ENCODE measurements at places on chromosomes 3 and 15.
A peak's percentile ranks its signal among the peaks of the same experiment; 100 is the strongest.

DNA sequence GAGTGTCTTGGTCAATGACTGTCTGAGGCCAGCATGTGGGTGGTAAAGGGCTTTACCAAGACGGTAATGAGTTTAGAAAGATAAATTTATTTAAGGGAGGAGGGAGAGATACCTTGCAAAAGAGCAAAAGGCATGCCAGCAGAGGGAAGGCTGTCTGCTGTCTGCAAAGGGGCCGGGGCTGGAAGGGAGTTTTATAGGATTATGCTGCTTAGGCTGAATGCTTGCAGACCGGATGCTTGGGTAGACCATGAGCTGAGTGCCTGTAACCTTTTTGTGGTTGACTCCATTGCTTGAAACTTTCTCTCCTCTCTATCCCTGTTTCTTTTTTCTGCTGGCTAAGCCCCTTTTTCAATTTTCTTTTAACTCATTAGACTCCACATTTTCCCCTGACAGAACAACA, 1543.0 kb downstream of the OTOL1 start:
- DNase-seq: no peak

DNA sequence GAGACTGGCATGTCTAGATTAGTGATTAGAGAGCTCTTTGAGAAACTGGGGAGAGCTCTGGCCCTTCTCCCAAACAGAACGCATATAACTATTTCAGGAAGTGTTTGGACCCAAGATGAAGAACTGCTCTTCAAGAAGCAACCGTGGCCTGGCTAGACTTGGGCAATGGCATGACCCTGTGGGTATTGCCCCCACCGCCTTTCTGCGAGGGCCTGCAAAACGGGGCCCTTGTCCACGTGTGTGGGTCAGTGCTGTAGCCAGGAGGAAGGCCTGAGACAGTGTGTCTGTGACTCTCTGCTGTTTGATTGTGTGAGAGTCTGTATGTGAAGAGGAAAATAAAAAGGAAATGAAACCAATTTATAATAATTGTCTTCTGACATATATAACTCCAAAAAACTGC, 42.5 kb downstream of the EEFSEC start:
- no peak for DNase-seq

- DNase-seq: no peak
Measured at GRCh38 chr3:186920796-186921195, 9.5 kb upstream of the ST6GAL1 start.

DNA sequence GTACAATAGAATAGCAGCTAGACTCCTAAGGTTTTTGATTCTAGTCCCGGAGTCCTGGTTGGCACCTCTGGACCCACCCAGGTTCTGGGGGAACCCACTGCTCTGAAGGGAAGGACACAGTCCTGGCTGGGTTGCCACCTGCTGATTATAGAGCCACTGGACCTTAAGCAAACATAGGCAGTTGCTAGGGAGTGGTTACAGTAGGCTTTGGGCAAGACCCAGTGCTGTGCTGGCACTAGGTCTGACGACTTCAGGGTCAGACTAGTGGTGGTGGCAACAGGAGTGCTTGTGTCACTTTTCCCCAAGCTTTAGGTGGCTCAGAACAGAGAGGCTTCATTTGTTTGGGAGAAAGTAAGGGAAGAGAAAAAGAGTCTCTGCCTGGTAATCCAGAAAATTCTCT, 109.8 kb upstream of the C3orf80 start:
- DNase-seq: no peak

DNA sequence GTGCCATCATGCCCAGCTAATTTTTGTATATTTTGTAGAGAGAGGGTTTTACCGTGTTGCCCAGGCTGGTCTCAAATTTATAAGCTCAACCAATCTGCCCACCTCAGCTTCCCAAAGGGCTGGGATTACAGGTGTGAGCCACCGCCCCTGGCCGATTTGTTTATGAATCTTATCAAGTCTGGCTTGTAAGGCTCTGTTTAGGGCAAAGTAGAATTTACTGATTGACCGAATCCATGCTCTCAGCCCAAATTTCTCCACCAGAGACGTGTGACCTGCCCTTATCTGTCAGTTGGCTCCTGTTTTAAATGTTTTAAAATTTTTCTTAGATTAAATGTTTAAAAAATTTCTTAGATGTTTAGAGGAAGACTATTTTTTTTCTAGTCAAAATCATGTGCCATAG, 19.5 kb downstream of the RAD54L2 start:
- DNase-seq: no peak

DNA sequence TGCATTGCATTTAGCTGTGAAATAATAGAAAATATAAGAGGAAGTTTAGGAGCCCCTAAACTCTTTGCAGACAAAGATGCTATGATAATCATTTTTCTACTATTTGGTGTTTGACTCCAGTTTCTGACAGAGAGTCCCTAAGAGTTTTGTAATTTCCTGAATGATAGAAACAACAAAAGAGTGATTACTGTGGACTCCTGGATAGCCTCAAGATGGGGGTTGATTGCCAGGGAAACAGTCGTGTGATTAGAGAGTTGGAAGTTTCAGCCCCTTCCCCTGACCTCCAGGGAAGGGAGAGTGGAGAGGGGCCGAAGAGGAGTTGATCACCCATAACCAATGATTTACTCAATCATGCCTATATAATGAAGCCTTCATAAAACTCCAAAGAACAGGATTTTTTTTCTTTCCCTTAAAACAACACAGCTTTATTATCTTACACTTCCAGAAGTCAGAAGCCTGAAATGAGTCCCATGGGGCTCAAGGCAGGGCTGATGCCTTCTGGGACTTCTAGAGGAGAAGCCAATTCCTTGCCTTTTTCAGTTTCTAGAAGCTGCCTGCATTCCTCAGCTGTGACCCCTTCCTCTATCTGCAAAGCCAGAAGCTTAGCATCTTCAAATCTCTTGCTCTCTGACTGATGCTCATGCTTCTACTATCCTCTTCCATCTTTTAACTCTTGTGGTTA, 292.3 kb upstream of the ZPLD1 start:
- no peak for DNase-seq

DNA sequence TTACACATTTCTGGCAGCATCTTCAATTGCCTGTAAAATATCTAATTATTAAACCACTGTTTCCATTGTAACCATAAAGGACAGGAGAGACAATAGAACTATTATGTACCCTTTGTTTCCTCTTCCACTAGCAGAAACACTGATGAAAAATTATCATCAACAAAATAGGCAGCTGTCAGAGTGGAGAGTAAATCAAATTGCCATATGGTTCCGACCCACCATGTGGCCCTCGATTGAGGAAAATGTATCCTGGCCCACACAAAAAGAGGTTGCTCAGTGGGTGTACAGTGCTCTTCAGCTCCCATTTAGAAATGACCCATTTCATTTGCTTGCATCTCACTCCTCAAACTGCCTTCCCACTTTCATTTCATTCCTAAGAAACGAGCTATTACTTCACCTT, 570.6 kb upstream of the UBE2E2 start:
- no peak for DNase-seq

- peak; percentile 75 for DNase-seq
Measured at GRCh38 chr3:17179381-17180205, 294.8 kb downstream of the PLCL2 start.

DNA sequence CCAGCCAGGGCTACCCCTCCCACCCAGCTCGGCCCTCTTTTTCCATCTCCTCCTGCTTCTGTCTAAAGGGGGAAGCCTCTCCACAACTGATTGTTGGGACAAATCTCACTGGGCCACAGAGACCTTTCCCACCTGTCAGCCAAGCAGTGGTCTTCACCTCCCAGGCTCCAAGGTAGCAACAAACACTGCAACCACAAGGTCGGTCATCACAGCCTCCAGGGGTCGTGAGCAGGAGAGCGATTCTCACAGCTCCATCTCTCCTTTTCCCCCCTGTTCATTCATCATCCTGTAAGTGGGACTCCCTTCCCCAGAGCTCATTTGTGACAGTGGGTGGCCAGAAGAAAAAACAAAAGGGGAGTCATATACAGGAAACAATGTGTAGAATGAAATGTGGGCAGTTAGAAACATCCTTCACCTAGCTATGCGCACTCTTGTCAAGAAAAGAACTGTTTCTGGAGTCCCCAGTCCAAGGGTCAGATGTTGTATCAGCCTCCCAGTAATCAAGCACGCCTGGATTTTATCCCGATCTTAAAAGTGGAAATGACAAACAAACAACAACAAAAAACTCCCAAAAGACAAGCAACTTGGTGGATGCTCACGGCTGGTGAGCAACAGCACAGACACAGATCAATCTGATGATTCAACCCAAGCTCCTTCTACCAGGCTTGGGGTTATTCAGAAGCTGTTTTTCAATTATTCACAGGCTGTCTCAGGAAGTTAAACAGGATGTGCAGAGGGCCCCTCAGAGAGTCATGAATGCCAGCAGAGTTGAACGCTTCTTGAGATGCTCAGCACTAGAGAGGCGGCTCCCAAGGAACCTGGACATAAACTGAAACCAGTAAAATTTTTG, 22.4 kb downstream of the LYZL4 start:
- DNase-seq: peak; percentile 61

- no peak for DNase-seq
Measured at GRCh38 chr3:187705164-187705563, 2.8 kb upstream of the RTP2 start.

- DNase-seq: no peak
Measured at GRCh38 chr3:179973931-179974361, 62.8 kb downstream of the PEX5L start.

- peak; percentile 30 for DNase-seq
Measured at GRCh38 chr15:92394309-92395097, 822 bp downstream of the ST8SIA2 start.

DNA sequence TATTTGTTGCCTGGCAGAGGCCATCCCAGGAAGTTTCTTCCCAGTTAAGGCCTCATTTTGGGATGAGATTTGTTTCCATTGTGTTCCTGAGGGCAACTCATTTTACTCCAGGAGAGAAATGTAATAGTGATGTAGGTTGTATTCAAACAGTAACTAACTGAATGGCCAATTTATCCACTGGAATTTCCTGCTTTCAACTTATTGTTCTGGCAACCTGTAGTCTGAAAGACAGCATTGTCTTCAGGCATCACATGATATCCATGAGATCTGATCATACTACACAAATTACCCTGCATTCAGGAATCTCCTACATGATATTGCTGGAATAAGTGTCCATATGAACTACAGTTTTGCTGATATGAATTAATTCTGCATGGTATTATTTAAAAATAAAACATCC, 79.5 kb upstream of the FGF7 start:
- no peak for DNase-seq

DNA sequence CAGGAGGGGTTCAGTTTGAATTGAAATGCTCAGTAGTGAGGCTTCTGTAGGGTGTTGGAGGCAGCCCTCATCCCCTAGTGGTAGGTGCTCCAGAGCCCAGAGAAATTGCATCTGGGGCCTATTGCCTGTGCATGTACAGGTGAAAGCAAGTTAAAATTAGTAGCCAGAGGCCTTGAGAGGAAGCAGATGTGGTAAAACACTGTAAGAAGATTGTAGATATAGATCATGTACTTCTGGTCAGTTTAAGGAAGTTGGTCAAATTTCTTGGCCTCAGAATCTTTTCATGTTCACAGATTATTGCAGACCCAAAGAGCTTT, 34.6 kb downstream of the IGSF10 start:
- no peak for DNase-seq

- DNase-seq: peak; percentile 32
Measured at GRCh38 chr3:115359536-115359935, 212.4 kb upstream of the ZBTB20 start.

- DNase-seq: no peak
Measured at GRCh38 chr3:151638555-151639417, 94.9 kb upstream of the AADACL2 start.

DNA sequence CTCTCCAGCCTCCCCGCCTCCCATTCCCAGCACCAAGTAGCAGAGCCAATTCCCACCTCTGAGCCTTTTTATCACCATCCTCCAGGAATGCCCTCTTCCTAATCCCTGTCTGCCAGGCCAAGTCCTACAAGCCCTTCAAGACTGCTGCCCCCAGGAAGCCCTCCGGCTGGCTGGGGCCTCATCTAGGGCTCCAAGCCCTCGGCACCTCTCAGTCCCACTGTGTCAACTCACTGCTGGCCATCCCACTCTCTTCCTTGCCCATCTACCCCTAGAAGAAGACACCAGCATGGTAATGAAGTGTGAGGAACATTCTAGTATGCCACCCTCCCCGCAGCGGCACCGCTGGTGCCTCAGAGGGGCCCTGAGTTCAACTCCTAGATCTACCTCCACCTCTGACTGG, 10.0 kb upstream of the GRIP2 start:
- DNase-seq: no peak

DNA sequence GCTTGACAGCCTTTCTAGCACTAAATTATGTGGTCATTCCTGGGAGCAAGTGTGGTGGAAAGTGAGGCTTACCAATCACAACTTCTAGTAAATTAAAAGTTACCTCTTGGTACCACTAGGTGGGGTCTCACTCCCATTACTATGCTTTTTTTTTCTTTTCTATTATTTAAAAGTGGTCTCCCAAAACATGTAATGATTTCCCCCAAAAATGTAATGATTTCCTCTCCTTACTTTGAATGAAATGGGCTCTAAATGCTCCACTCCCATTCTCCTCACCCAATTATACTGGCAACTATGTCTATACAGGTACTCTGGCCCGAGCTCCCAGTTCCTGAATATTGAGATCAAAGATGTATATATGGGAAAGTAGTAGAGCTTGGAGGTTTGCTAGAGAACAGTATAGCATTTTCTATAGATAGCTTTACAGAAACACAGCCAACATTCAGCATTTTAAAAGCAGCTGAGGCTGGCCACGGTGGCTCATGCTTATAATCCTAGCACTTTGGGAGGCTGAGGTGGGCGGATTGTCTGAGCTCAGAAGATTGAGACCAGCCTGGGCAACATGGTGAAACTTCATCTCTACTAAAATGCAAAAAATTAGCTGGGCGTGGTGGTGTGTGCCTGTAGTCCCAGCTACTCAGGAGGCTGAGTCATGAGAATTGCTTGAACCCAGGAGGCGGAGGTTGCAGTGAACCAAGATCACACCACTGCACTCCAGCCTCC, 70.9 kb downstream of the DCUN1D1 start:
- DNase-seq: peak; percentile 16

DNA sequence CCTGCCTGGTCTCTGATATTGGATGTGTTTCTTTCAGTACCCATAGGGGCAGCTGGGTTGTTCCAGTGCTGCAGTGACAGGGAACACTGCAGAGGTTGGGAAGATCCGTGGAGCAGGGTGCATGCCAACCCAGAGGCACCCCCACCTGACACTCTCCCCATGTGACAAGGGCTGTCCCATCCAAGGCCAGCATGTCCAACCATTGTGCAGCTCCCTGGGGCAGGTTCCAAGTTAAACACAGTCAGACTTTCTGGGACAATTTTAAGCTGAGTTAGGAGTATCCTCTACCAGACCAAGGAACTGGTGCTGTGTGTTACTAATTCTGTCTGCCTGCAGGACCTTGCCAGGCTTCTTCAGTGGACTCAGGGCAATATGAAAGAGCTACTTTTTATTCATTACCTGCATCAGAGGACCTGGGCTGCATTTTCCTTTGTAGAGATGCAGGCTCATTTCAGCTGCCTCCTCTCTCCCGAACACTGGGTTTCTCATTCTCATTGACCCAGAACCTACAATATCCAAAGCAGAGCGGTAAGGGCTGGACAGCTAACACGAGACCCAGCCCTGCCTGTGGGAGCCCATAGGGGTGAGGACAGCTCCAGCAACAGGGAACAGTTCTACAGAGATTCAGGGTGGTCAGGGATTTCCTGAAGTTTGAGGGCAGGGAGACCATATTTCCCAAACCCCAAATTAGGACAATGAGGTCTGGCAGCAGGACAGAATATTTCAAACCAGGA, 72.7 kb downstream of the SPSB4 start:
- DNase-seq: no peak

Measured in RPMI7951 (cell line).